Renal cortex interstitium (tissue), 15 donors: ENCODE measurements at places on chromosomes 1 and 21.

GRCh38 chr1:56404561-56405030, 174.8 kb downstream of the PLPP3 start:
- DNase-seq = no peak

DNA sequence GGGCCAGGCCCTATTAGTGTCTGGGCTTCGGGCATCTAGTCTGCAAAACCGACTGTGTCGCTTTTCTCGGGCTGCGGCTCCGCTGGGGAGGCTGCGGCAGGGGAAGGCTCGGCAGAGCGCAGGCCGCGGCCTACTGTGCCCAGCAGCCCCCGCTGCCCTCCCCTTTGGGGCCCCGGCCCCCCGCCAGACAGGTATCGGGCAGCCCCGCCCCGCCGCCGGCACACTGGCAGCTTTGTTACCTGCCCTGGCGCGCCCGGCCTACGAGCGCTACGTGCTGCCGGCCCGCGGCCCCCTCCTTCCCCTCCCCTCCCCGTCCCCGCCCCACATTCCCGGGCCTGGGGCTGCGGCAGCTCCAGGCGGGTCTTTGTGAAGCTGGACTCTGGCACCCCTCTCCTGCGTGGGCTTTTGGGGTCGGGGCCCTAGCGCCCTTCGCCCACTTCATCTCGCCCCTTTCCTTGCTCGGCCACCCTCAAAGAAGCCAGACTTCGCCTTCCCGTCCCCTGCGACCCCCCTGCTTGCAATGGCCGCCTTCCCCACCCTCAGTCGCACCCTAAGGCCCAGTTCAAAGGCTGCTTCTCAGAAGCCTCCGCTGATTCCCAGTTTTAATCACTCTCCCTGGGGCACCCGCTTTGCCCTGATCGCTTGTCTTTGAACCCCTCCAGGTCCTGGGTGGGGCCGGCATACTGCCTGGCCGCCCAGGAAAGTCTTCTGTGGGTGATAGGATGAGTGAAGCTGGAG, 48.9 kb upstream of the SLC2A1 start:
- DNase-seq = no peak

GRCh38 chr1:199685369-199685768, 342.1 kb upstream of the NR5A2 start:
- no peak for DNase-seq

DNA sequence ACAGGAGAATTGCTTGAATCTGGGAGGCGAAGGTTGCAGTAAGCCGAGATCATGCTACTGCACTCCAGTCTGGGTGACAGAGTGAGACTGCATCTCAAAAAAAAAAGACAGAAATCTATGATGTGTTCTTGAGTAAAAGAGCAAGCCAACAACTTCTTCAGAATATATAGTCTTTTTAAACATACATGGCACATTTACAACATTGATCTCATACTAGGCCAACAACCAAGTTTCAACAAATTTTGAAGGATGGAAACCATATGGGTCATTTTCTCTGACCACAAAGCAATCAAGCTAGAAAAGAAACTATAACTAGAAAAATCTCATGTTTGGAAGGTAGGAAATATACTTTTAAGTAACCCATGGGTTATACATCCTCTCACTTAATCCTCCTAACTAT, 38.3 kb downstream of the PAFAH2 start:
- DNase-seq = no peak

- no peak for DNase-seq
Observed at GRCh38 chr1:43990271-43991199, 864 bp upstream of the CCDC24 start.

DNA sequence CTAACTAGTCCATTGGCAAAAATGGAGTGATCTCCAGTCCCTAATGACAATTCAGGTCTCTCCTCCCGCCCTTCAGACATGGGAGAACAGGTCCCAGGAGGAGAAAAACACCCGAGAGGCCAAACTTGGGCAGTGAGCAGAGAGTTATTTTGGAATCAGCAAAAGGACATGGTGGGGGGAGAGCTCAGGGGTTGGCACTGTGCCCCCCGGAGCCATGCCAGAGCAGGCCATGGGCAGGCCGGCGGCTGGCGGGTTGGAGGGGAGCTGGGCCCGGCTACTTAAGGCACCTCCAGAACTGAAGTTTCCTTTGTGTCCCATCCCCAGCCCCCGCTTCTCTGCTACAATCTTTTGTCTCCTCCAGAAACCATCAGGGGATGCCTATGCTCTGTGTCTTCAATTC, 7.1 kb downstream of the LGR6 start:
- DNase-seq = no peak

GRCh38 chr1:13523780-13524477, 10.1 kb upstream of the LRRC38 start:
- DNase-seq = no peak

- no peak for DNase-seq
Observed at GRCh38 chr1:45971335-45971734, 161.1 kb downstream of the PIK3R3 start.

DNA sequence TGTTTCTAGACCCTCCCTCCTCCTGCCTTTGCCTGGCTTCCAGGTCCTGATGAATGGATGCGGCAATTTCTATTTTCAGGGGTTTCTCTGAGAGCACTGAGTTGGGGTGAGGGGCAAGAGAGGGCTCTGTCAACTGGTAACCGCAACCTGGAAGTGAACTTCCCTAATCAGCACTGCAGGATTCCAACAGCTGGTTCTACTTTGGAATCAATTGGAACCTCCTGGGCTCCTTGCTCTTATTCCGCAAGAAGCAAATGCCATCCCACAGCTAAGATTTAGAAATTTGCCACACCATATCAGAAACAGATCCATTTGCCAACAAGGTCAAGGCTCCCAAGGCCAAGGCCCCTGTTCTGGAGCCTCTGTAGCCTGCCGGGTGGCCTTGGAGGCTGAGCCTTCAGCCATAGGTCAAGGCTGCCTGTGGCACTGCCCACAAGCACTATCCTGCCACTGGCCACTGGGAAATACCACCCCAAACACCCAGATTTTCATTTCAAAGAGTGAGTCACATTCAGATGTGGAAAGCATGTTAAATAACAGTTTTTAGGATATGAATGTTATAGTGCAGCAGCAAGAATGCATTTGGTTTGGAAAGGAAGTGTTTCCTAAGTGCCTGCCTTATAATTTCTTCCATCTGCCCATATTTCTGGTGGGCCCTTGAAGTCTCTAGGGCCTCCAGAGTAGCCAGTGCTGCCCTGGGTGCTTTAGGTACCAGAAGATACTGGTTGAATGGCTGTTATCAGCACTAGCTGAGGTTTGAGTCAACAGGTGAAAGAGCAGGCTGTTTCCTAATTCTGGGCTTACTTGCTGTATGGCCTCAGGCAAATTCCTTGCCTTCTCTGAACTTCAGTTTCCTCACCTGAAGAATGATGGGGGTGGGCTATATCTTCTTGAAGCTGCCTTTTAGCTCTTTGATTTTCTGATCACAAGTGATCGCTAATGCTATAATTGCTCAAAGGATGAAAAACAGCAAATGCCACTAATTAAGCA, 56.3 kb upstream of the JUN start:
- no peak for DNase-seq

DNA sequence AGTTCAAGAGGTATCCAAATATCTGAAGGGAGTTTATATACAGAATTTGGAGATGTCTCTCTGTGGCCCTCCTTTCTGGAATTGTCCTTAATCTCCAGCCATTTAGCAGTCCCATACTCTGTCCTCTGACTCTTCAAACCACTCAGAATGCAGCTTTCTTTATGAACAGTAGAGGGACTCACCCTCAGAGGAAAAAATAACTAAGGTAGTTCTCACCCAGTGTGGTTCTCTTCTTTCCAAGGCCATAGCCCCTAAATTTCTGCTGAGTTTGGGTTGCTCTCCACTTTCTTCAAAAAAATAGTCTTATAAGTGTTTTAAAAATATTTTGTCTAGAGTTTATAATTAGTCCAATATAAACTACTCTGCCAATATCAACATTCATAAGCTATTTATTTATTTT, 369.7 kb downstream of the MATN1 start:
- no peak for DNase-seq

GRCh38 chr1:71785450-71785849, 496.9 kb downstream of the NEGR1 start:
- no peak for DNase-seq

GRCh38 chr1:40653851-40654537, 11.5 kb downstream of the RIMS3 start:
- peak; percentile 39 for DNase-seq

GRCh38 chr1:110872745-110873720, at the start of gene CD53:
TSS of gene CD53 (plus strand) at chr1:110873148. CDS start at chr1:110891409, 18,261 bp downstream.
- no peak for DNase-seq

- no peak for DNase-seq
Observed at GRCh38 chr1:175576865-175577264, 166.5 kb downstream of the TNR start.

- no peak for DNase-seq
Observed at GRCh38 chr1:102434421-102434820, 437.7 kb upstream of the OLFM3 start.
